Activated naive CD8-positive, alpha-beta T cell treated with anti-CD3 and anti-CD28 coated beads for 36 hours (primary cell): ENCODE measurements at places on chromosomes 1 and 21. TPM values are rescaled to one million over a fixed set of nuclear protein-coding genes. Genes with fewer than 3 reads are reported as not detected.

DNA sequence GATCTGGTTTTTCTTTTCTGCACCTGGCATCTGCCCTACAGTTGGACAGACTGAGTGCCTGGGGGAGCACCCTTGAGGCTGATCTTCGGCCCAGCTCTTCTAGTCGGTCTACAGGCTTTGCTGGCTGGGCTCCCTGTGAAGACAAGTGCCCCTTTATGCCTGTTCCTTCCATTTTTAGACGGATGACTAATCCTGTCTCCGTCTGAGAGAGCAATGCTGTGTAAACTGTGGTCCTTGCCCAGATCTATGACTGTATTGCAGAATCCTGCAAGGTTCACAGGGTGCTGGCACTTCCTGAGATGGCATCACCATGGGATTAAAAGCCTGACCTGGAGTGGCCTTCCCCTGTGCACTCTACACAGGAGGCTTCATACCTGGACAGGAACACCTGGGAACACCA lies 47.6 kb upstream of the SAMD13 start:
- no peak for DNase-seq

GRCh38 chr1:196309386-196309785 lies 298.9 kb downstream of the KCNT2 start:
- DNase-seq = no peak

Gene FNBP1L
- total RNA-seq = 0.14 TPM

GRCh38 chr1:157363660-157364140 lies 188.6 kb downstream of the FCRL5 start:
- peak; percentile 3 for DNase-seq

DNA sequence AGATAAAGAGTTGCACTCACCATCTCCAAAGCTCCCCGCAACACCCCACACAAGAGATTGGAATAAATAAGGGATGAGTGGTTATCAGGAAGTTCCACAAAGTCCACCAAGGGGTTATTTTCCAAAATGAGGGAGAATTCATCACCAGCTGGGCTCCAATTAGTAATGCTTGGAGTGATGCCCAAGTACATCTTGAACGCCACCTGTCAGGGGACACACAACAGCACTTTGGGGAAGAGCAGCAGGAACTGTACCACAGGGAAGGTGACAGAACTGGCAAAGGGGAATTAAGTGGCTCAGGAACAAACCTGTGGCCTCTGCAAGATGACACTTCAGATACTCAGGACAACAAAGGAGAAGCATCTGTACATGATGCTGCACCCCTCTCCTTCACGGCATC lies 11.5 kb downstream of the TRAPPC3 start:
- DNase-seq = no peak

GRCh38 chr1:230123280-230124185 lies 56.5 kb downstream of the GALNT2 start:
- DNase-seq = peak; percentile 49

- DNase-seq = no peak
Observed at GRCh38 chr1:158354255-158354654, 561 bp downstream of the CD1E start.

DNA sequence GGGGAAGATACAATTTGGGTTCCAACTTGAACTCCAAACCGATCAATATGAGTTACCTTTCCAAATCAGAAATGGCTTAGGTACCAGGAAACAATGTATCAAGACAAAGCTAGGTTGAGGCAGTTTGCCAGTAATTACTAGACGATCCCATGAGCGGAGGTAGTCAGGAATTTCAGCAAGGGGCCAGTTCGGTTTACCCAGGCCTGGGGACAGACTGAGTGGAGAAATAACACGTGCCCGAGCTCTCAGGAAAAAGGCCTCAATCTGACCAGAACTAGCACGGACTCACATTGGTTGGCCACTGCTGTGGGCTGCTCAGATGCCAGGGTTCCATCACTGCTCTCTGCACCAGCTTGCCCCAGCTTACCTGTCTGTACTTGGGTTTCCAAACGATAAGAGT lies 15.3 kb downstream of the CLSTN1 start:
- DNase-seq = no peak
